ENCODE measurements at places on chromosomes 11 and 22.

DNA sequence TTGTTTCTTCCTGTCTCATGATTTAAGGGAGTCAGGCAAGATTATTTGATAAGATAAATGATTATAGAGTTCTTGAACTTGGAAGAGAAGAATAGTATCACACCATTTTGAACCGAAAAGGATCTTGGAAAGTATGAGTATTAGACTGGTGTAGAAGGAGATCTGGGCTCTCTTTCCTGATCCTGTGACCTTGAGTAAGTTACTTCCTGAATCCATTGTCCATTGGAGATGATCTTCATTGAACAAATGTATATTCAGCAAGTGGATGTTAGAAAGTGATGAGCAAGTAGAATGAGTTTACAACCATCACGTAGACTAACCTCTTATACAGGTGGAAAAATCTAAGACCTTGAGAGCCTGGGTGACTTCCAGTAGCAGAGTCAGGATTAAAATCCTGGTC lies 2.0 kb downstream of the ACO2 start:
- DNase-seq, result no peak

- DNase-seq, result no peak
Measured at GRCh38 chr22:36252754-36253522, at the start of gene APOL1. Gene APOL1 (plus strand): TSS chr22:36253133. CDS start chr22:36254956, 1,823 bp downstream.

- no peak for DNase-seq
Measured at GRCh38 chr11:130617001-130617400, 168.6 kb downstream of the ADAMTS15 start.

DNA sequence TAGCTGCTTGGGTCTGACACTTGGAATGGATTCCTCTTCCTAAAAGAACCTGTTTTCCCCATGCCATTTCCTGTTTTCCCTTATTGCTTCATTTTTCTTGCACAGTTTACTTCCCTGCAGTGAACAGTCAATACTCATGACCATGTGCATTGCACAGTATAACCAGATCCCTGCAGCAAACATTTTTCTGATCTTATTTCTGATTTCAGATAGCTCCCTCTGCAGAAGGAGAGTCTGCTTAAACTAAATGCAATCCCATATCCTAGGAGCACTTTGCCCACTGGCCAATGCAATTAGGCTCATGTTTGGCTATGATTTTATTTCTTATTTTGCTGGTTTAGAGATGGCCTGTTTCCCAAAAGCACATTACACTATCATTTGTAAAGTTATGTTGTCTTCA lies 96.7 kb upstream of the CD44 start:
- DNase-seq, result no peak

DNA sequence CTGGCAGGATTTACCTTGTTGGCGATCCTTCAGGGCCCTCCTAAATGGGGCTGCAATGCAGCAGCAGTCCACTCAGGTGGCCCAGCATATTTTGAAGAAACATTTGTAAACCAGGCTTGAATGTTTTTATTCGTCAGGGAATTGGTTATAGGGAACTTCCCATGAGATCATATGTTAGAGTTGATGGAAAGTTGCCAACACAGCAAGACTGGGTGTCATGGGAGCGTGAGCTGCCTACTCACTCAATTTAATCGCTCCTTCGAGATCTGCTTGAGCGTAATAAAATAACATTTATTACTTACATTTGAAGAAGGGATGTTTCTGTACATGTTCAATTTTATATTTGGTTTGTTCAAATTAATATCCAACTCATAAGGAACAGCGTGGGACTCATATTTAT lies 19.4 kb downstream of the OR2AT4 start:
- DNase-seq, result no peak

DNA sequence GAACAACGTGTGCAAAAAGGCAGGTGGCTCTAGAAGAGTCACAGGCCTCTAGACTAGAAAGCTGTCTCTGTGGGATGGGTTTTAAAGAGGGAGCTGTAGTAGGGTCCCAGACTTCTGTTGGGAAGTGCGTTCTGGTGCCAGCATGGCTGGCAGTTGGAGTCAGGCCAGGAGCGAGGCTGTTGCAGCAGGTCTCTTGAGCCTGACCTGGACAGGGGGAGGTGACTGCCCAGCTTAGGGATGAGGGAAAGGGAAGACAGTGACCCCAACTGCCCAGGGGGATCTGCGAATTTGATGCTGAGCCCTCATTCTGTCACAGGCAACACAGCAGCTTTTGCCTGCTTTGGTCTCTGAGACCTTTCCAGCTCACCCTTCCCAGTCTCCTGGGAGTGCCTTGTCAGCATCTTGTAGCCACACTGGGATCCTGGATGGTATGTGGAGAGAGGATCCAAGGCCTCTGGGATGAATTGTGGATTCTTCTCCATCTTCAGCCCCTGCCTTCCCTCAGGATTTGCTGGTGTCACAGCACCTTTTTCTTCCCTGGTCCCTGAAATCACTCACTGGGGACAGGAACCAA lies 3.4 kb downstream of the TSKU start:
- DNase-seq, result no peak

DNA sequence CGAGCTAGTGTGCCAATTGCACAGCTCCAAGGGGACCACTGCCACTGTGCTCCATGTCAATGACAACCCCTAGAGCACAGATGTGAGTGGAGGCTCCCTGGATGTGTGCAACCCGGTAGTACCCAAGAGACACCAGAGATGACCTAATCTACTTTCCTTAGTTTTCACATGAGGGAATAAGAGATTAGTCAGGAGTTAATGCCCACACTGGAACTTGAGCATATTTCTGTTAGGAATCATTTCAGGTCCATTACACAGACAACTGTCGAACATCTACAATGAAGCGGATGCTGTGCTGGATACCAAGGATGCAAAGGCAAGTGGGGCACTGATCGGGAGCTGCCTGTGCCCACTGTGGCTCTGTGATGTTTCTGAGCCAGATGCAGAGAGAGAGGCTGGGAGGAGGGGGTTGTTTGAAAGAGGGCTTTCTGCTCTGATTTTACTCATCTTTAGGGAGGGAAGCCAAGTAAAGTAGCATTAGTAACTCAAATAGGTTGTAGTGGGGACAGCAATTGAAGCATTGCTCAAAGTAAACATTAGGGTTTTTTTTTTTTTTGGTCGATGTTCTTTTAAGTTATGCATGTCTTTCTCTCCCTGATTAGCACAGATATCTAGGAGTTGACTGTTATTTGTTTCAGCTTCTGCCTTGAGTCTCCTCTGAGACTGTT lies 82.5 kb upstream of the SORL1-AS1 start:
- DNase-seq, result no peak

DNA sequence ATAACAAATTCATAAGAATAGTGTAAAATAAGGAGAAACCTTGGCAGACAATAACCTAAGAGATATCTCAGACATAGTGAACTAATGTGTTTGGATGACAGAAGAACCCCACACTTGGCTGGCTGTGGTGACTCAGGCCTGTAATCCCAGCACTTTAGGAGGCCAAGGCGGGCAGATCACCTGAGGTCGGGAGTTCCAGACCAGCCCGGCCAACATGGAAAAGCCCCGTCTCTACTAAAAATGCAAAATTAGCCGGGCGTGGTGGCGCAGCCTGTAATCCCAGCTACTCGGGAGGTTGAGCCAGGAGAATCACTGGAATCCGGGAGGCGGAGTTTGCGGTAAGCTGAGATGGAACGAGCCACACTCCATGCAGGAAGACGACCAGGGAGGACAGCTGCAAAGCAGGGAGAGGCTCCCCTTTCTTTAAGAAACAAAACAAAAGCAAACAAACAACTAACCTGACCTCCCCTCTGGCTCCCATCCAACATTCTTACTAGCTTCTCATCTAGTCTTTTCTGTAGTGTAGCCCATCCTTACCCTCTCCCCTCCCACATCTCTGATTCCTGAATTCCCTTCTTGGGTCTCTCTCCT lies 84.2 kb downstream of the ZNF280B start:
- DNase-seq, result no peak

- DNase-seq, result no peak
Measured at GRCh38 chr11:36404831-36405230, 105.2 kb downstream of the TRAF6 start.

GRCh38 chr11:57946628-57947027 lies 77.1 kb upstream of the OR9Q1 start:
- no peak for DNase-seq

- DNase-seq, result peak; percentile 97
Measured at GRCh38 chr11:68010090-68011041, at the start of gene ALDH3B1. Gene ALDH3B1 (plus strand): TSS chr11:68010327. CDS start chr11:68015298, 4,971 bp downstream.

DNA sequence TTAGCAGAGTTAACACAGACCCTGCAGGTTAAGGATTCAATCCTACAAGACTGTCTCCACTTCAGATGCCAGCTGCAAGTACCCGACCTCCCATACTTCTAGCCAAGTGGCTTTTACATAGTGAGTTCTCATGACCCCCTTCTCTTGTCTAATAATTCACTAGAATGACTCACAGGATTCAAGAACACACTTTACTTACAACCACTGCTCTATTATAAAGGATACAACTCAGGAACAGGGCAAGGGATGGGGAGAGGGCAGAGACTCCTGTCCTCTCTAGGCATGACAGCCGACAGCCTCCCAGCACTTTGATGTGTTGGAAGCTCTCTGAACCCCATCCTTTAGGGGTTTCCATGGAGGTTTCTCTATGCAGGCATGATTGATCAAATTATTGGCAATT lies 60.0 kb downstream of the MYO18B start:
- DNase-seq, result no peak

- no peak for DNase-seq
Measured at GRCh38 chr11:75673977-75674582, 5.2 kb upstream of the MAP6 start.

GRCh38 chr22:42439021-42439567 lies 6.9 kb upstream of the NFAM1 start:
- DNase-seq, result no peak

GRCh38 chr11:26599425-26599824 lies 27.4 kb upstream of the MUC15 start:
- DNase-seq, result no peak

DNA sequence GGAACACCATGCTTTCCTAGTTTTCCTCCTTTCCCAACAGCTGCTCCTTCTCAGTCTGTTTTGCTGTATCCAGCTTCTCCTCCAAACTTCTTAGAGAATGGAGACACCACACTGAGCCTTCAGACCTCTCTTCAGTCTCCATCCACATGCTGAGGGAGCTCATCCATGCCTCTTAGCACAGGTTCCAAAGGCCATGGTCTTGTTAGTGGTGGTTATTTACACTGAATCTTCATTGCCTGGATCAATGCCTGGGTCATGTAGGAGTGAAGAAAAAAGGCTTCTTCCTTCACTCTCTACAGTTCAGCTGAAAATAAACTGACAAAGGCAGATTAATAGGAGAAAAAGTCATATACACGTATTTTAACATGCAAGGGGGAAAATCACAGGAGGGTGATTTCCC lies 3.1 kb upstream of the SAA4 start:
- no peak for DNase-seq

DNA sequence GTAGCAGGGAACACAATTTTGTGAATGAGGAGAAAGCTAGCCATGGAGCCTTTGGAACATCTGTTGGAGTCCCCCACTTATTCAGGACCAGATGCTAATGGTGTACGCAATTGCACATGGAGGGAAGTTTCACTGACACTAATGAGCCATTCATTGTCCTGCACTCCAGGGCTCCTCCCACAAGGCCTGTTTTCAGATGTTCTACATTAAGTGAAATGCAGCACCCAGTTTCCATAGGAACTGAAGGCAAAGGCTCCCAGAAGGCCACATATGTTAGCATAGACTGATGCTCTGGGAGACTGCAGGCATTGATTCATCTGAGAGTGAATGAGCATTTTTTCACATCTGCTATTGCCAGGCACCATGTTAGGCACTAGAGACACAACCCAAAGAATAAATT lies 399.5 kb downstream of the ETS1 start:
- DNase-seq, result no peak

GRCh38 chr22:42820045-42820763 lies 36.9 kb downstream of the ARFGAP3 start:
- no peak for DNase-seq

DNA sequence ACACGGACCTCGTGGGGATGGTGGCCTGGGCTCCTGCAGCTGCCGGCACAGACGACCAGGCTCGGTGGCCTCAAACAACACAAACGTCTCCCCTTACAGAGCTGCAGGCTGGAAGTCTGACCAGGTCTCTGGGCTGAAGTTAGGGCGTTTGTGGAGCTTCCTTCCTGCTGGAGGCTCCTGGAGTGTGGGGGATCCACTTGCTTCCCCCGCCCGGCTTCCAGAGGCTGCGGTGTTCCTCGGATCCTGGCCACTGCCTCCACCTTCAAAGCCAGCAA lies 313.5 kb downstream of the CTTN start:
- DNase-seq, result no peak

- no peak for DNase-seq
Measured at GRCh38 chr11:131295986-131296385, 74.4 kb upstream of the NTM start.

DNA sequence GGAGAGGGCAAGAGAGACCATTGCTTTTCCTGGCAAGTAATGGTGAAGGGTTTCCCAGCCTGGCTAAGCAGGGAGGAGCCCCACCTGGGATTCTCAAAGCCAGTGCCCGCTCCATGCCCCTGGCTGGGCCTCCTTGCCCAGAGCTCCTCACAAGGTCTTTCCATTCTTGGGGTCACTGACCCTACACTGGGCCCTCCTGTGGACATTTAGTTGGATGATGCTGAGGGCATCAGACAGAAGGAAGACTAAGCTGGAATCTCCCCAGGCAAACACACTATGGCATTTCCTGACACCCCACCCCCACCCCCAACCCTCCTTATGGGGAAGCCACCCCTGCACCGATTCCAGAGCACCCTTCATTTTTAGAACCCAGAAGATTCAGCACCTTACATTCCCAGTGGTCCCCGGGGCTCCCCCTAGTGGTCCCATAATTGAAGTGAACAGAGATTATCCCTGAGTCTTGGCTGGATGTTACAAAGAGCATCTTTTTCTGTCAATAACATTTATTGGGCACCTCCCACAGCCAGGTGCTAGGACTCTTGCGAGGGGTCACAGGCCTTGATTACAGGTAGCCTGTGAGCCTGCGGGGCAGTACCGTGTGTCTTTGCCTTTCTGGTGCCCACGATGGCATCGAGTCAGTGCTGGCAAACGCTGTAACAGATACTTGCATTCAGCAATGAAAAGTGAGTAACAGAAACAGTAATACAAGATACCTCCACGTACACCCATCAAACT lies 548.5 kb downstream of the BUD13 start:
- DNase-seq, result no peak

DNA sequence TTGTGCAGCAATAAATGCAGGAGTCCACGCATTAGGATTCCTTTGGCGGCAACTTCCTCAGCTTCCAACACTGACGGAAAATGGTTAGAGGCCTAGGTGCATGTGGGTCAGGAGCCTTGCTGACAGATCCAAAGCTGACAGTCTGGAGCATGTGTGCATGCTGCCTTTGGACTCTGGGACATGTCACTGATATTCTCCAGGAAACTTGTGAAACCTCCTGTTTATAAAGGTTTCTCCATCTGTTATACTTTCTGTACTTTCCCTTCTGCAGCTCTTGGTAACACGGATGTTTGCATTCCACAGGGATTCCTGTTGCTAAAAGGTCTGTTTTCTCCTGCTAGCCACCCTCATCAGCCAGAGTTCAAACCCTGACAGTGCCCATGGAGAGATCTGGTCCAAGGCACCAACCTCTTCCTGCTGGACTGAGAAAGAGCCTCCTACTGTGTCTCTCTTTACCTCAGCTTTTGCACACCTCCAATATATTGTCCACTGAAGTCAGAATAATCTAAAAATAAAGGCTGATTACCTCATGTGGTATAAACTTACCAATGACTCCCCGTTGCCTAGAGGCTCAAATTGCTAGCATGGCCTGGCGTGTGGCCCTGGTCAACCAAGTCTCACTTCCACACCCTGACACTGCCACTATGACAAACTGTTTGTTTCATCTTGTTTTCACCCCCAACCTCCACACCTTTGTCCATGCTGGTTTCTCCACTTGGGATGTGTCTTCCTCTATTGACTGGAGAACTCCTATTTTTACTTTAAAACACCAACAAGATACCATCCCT lies 31.1 kb upstream of the LYVE1 start:
- no peak for DNase-seq

GRCh38 chr22:37419969-37420685 lies 7.2 kb downstream of the ELFN2 start:
- DNase-seq, result no peak
